Mesenteric fat pad (tissue), 1 donor: ENCODE measurements at places on chromosomes 5 and 9.
A peak's percentile ranks its signal among the peaks of the same experiment; 100 is the strongest.

- DNase-seq: no peak
These were observed 42.0 kb downstream of the KCNIP1 start for GRCh38 chr5:170545811-170546210.

GRCh38 chr5:163309914-163310313 is 127.5 kb upstream of the CCNG1 start:
- DNase-seq: no peak

DNA sequence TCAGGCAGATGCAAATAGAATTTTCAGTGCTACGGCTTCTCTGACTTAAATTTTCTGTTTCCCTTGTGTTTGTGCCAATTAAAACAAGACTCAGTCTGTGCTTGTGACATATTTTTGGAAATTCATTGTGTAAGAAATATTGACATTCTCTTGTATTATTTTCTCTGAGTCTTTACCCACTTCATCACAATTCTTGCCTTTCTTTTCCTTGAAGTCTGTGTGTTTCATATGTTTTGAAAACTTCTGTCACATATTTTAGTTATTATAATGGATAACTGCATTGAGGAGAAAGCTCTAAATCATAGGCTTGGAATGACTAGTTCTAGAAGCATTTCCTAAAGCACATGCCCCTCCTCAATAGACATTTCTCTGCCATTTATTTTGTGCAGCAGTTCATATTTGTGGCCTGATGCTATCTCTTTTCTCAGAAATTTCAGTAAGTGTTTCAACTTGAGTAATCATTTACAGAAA is 206.6 kb downstream of the PALM2AKAP2 start:
- DNase-seq: no peak

DNA sequence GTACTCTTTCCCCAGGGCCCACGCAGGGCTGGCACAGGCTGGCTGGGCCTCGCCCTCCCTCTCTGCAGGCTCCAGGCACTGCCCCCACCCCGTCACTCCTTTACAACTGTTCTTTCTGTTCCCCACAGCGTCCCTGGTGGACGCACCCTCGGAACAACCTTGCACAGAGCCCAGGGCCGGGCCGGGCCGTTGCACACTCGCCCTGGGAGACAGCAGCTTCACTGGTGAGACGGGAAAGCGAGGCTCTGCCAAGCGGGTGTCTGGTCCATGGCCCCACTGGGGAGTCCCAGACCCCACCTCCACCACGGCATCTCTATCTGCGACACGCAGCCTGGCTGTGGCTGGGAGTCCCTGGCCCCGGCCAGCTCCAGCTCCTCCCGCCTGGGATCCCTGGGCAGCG is 18.4 kb upstream of the QSOX2 start:
- no peak for DNase-seq

DNA sequence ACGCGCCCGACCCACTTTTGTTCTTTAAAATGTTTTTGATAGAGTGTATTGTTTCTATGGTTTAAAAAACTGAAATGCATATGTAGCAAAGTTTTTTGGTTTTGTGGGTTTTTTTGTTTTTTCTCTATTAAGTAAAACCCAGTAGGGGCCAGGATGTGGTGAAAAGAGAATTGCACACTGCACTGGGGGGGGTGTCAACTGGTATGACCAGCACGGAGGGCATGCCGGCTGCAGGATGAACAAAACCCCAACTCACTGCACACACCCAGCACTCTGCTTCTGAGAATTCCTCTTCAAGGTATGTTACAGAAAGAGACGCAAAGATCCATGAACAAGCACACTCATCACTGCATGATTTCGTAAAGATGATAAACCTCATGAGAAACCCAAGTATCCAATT is 75.0 kb downstream of the STK10 start:
- no peak for DNase-seq

GRCh38 chr5:156534906-156535485 is 208.0 kb downstream of the SGCD start:
- no peak for DNase-seq

DNA sequence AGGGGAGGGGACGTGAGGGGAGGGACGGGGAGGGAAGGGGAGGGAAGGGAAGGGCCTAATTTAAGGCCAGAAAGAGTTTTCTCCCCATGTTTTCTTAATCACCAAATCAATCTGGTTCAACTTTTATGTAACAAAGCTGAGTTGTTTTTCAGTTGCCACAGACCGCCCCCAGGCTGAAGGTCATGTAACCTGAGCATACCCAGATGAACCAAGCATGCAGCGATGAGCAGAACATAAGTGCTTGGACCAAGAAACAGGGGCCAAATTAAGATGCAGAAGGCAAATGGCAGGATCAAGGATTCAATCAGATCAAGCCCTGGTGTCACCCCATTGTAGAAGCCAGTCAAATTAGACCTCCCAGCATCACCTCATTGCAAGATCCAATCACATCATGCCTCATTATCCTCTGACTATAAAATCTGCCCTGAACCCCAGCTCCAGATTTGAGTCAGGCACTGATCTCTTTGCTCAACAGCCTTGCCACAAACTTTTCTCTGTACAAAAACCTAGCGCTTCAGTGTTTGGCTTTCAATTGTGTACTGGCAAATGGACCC is 113.5 kb upstream of the TNPO1 start:
- no peak for DNase-seq

DNA sequence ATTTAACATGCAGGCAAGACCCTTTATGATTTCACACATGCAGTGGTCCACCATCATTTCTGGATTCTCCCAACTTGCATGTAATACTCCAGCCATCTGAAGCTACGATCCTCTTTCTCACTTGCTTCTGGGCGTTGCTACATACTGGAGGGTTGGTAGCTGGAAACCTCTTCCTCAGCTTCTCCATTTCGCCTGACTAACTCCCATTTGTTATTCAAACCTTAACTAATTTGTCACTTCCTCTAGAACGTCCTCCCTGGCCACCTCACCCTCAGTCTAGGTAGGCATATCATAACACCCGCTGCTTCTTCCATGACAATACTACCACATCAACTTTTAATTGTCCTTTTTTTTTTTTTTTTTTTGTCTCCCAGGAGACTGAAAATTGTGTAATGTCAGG is 72.6 kb upstream of the EQTN start:
- DNase-seq: no peak

DNA sequence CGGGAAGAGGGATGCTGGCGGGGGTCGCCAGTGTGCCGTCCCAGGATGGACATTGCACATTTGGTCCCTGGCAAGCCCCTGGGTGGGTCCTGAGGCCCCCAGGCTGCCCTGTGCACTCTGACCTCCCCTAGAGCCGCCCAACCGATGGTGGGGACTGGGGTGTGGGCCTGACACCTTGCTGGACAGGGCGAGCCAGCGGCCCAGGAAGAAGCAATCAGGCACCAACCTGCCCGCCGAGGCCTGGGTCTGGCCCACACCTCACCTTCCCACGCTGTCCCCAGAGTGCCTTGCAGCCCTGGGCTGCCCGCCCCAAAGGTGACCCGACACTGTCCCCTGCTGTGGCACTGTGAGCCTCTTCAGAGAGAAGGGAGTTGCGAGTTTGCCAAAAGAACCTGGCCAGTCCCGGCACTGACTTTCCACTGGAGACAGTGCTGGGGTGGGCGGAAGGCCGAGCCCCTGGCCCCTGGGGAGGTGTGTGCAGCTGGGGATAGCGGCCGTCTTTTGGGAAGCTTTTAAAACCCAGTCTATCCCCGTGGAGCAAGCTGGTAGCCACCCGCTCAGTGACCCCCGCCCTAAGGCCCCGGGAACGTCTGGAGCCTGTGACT is 12.0 kb upstream of the NRARP start:
- DNase-seq: peak; percentile 80

GRCh38 chr9:21919377-21920362 is 74.5 kb downstream of the CDKN2A start:
- no peak for DNase-seq

- no peak for DNase-seq
These were observed 80.1 kb upstream of the TNFAIP8 start for GRCh38 chr5:119275601-119276173.

DNA sequence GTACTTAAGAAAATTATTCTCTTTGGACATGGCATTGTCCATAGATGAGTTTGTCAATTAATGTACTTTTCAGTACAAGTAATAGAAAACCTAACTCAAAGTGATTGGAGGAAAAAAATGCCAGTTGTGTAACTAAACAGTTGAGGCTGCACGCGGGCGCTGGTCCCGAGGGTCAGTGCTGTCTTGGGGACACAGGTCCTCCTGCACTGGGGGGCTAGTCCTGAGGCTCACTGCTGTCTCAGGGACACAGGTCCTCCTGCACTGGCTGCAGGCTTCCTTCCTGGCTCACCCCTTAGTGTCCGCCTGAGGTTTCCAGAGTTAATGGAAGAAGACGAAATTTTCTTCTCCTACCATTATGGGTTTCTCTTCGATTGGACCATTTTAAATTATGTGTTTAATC is 281.1 kb downstream of the CD180 start:
- DNase-seq: no peak

- no peak for DNase-seq
These were observed 145.8 kb downstream of the AOPEP start for GRCh38 chr9:94872083-94872833.

- no peak for DNase-seq
These were observed 18.1 kb upstream of the NEUROG1 start for GRCh38 chr5:135553688-135554462.

- no peak for DNase-seq
These were observed 617.9 kb upstream of the CTNND2 start for GRCh38 chr5:12522116-12522515.

DNA sequence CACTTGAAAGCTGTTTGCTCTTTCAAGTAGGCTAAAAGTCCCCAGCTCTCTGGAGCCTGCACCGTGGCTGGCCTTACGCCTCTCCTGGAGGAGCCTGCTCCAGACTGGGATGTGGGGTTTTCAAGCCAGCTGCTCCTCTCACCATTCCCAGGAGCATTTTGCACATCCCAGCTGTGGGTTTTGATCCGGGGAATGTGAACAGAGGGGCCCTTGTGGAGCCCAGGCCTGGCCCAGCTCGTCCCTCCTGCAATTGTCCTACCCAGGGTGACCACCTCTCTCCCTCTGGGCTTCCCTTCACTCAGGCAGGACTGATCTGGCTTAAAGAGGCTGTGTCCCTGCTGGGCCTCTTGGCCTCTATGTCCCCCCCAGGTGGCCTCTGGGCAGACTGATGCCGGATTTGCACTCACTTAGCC is 32.5 kb upstream of the TIFAB start:
- peak; percentile 71 for DNase-seq

DNA sequence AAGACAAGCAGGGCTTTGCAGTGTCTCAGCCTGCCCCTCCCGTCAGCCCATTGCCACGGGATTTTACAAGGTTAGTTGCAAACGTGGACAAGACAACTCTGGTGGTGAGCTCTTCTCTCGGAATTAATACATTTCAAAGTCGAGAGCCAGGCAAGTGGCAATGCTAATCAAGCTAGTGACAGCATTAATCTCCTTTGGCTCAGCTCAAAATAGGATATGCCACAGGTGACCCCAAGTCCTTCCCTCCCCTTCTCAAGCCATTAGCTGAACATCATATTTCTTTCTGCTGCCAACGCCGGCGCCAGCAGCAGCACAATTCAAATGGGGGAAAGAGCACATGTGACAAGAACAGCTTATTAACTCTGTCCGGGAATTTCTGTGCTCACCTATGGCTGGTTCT is 190.1 kb downstream of the ATPSCKMT start:
- DNase-seq: no peak

DNA sequence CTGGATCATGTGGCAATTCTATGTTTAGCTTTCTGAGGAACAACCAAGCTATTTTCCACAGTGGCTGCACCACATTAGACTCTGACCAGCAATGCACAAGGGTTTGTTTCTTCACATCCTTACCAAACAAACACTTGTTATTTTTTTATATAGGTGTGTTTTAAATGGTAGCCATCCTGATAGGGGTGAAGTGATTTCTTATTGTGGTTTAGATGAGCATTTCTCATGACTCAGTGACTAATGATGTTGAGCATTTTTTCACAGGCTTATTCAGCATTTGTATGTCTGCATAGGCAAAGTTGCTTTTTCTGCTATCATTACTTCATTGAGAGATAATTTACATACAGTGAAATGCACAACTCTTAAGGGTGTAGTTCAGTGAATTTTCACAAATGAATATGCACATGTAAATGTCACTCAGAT is 36.0 kb downstream of the ANKRD33B start:
- no peak for DNase-seq

DNA sequence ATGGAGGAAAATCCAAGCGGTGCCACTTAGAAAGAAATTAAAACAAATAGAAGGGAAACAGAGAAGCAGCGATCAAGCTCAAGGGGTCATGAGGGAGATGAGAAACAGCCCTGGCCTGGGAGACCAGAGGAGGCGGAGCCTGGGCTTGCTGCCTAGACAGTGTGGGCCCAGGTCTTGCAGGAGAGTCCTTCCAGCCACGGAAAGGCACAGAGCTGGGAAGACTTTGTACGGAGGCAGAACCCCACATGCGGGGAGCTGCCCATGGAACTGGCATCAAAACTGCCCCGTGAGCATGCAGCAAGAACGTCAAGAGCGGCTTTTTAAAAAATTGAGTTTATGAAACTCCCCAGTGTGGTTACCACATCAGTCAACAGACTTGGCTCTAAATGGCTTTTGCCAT is 119.4 kb downstream of the IRX1 start:
- no peak for DNase-seq
